ENCODE measurements at places on chromosomes 7 and 10.

DNA sequence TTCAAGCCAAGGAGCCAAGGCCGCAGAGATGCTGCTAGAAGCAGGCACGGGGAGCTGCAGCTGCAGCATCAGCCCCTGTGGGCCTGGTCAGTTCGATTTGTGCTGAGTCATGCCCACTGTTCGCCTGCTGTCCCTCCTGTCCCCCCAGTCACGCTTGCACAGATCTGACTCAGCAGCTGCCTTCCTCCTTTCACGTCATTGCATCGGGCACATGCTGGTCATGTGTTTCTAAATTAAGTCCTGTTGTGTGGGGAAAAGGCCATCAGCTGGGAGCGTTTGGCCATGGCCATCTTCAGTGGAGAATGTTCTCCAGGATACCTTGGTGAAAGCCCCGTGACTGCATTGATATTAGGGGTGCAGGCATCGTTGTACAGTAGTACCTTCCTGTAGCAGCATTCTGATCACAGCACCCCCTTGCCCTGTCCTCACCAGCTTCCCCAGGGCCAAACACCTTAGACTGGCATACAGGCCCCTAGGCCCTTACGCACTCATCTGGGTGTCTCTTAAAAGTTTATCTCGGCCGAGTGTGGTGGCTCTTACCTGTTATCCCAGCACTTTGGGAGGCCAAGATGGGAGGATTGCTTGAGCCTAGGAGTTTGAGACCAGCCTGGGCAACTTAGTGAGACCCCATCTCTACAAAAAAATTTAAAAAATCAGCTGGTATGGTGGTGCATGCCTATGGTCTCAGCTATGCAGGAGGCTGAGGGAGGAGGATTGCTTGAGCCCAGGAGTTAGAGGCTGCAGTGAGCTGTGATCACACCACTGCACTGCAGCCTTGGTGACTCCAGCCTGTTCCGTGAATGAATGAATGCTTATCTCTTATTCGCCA, 23.2 kb downstream of the POR start:
- DNase-seq, result peak; percentile 41

DNA sequence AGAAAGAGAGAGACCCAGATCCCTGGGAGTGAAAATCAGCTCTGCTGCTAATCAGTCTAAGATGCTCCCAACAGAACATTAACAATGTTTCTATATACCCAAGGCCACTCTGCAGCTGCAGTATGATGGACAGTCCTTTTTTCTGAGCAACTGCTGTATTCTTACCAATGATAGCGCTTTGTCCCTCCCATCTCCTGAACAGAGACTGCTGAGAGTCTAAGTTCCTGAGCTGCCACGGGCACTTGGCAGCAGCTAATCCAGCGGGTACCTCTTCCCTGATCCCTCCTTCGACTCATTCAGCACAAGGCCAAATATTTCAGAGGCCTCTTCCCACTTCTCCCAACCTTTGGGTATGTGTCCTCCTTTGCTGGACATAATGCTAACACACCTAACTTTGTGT, 7.7 kb downstream of the CPVL start:
- no peak for DNase-seq

DNA sequence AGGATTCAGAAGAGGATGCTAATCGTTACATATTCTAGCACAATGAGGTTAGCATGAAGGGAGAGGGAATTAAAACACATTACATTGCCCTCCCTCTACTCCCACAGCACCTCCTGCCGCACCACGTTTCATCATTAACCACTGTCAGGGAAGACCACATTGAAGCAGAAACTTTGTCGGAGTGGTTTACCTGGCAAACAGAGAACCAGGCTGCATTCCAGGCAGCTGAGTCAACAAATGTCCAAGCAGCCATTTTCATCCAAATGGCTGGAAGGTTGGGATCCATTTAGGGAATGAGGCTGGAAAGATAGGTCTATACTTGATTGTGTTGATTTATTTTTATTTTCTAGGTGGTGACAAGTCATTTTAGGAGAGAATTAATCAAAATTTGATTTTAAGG, 273.6 kb downstream of the DYNC1I1 start:
- no peak for DNase-seq

DNA sequence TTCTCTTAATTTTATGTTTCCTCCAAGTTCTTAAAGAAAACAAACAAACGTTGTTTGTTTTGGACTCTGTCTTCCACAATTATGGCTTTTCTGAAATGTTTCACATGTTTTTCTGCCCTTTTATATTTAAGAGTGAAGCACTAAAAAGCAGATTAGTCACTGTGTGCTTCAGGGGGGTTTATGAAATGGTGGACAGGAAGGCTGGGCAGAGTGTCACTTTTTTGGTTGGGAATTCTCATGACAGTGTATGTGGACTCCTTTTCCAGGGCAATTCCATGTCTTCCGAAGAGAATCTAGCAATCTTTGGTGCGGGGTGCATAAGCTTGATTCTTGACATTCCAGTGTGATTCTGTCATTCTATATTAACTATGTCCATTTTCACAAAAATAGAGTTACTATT, 669.4 kb downstream of the PARD3 start:
- DNase-seq, result no peak

DNA sequence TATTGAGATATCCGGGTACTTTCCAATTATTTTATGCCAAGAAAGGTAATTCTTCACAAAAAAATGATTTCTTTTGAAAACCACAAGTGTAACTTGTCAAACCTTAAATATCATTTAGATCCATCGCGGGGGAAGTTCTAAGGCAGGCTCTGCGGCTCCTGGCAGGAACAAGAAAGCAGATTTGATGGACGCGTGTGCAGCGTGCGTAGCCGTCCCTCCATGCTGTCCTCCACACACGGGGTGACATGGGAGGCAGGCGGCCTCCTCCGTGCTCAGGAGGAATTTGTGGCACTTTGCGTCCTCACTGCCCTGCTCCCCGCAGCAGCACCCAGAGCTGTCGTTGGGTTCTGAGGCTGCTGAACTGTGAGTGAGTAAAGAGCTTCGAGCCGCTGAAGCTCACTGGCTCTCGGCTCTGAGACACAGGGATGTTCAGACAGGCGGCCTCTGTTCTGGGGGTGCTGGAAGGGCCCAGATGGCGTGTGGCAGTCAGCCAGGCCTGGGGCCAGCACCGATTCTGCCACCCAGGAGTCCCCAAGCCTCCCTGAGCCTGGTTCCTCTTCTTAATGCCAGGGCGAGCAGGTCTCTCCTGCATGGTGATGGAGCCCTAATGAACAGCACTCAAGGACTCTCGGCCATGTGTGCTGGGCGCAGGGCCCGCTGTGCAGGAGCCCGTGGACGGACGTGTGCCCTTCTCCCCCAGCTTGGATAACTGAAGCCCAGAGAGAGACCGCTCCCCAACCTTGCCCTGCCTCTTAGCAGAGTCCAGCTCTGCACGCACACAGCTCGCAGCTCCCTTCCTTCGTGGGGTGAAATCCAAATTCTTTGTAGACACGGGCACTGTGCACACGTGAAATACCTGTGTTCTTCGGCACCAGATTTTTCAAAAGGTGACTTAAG, 185.4 kb upstream of the SHH start:
- DNase-seq, result no peak

DNA sequence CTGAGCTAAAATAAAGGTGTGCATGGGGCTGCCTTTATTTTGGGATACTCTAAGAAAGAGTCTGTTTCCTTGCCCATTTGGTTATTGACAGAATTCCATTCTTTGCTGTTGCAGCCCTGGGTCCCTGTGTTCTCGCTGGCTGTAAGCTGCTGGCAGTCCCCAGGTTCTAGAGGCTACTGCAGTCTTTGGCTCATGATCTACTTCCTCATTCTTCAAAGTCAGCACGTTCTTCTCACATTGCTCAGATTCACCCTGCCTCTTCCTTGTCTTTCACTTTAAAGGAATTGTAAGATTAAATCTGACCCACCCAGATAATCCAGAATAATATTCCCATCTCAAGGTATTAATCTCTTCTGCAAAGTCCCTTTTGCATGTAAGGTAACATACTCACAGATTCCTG, 620.3 kb downstream of the CCSER2 start:
- no peak for DNase-seq

GRCh38 chr7:81231301-81231838, 312.5 kb upstream of the SEMA3C start:
- DNase-seq, result no peak

DNA sequence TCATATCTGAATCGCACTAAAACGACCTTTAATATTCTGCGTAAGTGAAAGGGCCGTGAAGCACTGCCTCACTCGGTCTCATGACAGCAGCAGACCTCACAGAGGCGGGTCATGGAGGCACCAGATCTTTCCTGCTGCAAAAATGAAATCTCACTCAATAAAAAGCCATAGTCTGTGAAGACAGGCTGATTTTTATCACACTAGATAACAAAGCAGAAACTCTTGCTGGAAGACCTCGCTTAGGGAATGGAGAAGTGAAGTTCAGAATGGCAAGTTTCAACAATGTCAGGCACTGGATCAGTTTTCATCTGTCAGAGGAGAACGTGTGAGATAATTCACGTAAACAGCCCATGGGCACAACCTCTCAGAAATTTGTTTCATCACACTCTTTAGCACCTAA, 8.0 kb downstream of the SEPHS1 start:
- DNase-seq, result no peak

GRCh38 chr7:90877201-90877600, 281.1 kb downstream of the CDK14 start:
- DNase-seq, result no peak

GRCh38 chr10:60955316-60955715, 11.3 kb upstream of the RHOBTB1 start:
- no peak for DNase-seq

DNA sequence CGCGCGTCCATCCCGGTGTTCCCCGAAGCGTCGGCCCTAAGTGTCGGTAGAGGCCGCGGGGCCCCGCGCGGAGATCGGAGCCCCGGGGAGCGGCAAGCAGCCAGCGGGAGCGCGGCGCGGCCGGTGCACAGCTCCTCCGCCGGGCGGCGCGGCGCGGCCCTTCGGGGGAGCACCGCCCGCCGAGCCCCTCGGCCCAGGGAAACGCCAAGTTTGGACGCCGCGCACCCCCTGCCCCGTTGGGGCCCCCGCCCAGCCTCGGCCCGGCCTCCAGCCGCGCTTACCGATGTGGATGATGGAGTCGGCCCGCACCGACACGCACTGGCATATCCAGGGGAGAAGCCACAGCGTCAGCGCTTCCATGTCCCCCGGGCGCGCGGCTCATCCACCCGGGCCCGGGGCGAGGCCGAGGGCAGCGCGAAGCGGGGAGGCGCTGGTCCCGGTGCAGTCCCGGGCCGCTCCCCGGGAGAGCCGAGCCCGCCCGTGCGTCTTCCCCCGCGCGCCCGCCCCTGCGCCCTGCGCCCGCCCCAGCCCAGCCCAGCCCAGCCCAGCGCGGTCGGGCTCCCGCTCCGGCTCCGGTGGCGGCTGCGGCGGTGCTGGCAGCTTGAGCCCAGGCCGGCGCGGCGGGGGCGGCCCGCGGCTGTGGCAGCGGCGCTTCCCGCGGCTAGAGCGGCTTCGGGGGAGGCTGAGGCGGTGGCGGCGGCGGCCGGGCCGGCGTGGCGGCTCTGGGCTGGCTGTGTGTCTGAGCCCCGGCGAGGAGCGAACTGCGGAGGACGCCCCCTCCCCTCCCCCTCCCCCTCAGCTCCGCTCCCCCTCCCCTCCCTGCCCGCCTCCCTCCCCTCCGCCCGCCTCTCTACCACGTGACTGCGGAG, at the start of gene GRID1:
TSS of gene GRID1 (minus strand) at position 763 of the 869 bp plus-strand sequence.
- DNase-seq, result peak; percentile 15

- DNase-seq, result no peak
Measured at GRCh38 chr10:34959786-34960185, 130.4 kb downstream of the CUL2 start.

- no peak for DNase-seq
Measured at GRCh38 chr10:58016614-58017013, 251.1 kb downstream of the IPMK start.

- peak; percentile 12 for DNase-seq
Measured at GRCh38 chr7:460374-461116, 59.1 kb downstream of the PDGFA start.

DNA sequence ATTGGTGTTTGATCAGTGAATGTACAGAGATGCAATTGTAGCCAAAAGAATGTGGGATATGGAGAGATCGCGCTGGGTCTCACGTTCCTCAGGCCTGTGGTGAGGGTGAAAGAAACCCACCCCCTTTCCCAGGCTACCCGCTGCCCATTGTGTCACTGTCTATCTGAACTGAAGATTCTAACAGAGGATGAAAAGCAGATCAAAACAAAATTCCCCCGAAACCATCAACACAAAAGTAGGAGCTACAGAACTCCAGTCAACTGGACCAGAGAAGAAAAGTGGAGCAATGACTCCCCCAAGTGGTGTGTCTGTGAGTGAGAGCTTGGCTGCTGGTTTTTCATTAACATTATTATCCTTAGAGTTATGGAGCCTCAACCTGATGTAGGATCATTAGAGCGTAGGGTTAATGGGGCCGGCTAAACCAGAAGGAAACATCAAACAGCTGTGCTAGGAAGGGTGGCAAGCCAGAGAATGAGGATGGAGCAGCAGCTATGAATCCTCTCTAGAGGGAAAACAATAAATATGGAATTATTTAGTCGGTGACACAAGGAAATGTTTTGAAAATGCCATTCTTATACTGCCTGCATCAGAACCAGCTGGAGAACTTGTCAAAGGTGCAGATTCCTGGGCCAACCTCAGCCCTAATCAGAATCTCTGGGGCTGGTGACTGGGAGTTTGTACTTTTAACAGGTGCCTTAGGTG, 38.3 kb downstream of the AKR1B1 start:
- DNase-seq, result no peak

- no peak for DNase-seq
Measured at GRCh38 chr7:98788966-98789365, 80.8 kb downstream of the TMEM130 start.

GRCh38 chr10:29987471-29987870, 71.9 kb downstream of the JCAD start:
- DNase-seq, result no peak

All from omental fat pad (tissue), 4 donors.